ENCODE measurements at places on chromosomes 3 and 15. TPM values are rescaled to one million over a fixed set of nuclear protein-coding genes. Genes with fewer than 3 reads are reported as not detected.

SLITRK3 gene
- not detected for polyA plus RNA-seq

C3orf22 gene
- not detected for polyA plus RNA-seq

FBLN2 gene
- 4.4 TPM for polyA plus RNA-seq

KLHL6 gene
- 31.3 TPM for polyA plus RNA-seq

NANOGP8 gene
- not detected for polyA plus RNA-seq

TM4SF18 gene
- polyA plus RNA-seq, result not detected

IRAK2 gene
- 8.4 TPM for polyA plus RNA-seq

AQP9 gene
- polyA plus RNA-seq, result not detected

All from IgD-negative memory B cell (primary cell).